ENCODE measurements at places on chromosomes 5 and 9.

GRCh38 chr5:85681871-85682270 is 935.9 kb upstream of the COX7C start:
- DNase-seq, result no peak

GRCh38 chr9:105479846-105480245 is 32.0 kb downstream of the FSD1L start:
- no peak for DNase-seq

GRCh38 chr9:135494791-135495559 is 5.5 kb upstream of the MRPS2 start:
- DNase-seq, result no peak

GRCh38 chr9:132702254-132702653 is 32.0 kb downstream of the GTF3C4 start:
- DNase-seq, result no peak

DNA sequence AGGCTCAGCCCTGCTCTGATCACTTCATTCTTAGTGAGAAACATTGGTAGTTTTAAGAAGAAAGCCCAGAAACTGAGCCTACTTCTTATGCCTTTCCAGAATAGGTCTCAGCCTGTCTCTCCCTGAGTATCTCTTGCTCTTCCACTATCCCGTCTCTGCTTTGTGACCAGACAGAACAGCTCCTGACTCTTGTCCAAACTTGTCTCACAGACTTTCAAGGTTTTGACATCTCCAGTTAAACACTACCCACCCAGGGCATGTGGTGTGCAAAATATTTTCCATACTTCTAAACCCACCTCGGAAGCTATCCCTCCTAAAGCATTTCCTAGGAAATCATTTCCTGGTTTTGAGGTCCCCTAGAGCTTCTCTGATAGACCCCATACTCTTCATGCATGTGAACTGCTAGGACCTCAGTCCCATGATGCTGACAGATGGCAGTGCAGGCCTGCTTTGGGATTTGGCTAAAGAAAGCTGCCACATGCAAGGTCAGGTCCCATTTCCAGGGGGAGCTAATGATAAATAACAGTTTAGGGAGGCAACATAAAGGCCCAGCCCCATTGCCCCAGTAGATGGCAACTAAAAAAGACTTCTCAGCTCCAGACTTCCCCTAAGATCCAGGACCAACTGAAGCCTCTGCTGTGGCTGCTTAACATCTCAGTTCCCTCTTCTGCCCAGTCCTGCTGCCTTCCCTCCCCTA is 211.5 kb downstream of the MED10 start:
- DNase-seq, result no peak

DNA sequence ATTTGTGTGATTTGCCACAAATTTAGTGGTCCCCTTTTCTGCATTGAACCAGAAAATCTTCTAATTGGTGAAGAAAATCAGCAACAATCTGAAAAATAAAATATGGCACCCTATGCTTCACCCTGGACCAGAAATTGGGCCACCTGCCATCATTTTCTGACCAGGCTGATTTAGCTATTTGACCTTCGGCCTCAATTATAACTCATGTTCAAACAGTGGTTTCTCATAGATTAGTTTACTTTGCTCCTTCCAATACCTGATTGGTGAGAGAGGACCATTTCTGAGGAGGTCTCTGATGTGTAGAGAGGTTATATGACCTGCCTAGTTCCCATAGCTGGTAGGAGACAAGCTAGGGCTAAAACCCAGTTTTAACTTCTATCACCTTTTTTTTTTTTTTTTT is 59.0 kb downstream of the PTTG1 start:
- DNase-seq, result no peak

- DNase-seq, result no peak
These were observed 424.7 kb downstream of the RAB3C start for GRCh38 chr5:59007460-59008063.

- no peak for DNase-seq
These were observed 206.4 kb upstream of the EGFLAM start for GRCh38 chr5:38051711-38052511.

DNA sequence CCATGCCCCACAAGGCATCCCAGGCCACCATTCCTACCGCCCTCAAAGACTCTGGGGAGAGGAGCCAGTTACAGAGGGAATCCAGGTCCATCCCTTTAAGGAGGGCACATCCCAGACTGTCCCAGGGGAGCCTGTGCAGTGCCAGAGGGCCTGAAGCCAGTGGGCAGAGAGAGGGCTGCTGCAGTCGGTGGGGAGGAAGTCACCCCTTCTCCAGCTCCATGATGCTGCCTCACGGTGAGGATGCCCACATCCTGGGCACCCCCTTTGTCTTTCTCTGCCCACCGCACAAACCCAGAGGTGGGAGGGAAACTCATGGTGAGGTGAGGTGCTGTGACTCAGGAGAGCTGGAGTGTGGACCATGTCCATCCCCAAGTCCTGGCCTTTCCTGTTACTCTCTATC is 26.2 kb upstream of the ANKRD33B start:
- no peak for DNase-seq

DNA sequence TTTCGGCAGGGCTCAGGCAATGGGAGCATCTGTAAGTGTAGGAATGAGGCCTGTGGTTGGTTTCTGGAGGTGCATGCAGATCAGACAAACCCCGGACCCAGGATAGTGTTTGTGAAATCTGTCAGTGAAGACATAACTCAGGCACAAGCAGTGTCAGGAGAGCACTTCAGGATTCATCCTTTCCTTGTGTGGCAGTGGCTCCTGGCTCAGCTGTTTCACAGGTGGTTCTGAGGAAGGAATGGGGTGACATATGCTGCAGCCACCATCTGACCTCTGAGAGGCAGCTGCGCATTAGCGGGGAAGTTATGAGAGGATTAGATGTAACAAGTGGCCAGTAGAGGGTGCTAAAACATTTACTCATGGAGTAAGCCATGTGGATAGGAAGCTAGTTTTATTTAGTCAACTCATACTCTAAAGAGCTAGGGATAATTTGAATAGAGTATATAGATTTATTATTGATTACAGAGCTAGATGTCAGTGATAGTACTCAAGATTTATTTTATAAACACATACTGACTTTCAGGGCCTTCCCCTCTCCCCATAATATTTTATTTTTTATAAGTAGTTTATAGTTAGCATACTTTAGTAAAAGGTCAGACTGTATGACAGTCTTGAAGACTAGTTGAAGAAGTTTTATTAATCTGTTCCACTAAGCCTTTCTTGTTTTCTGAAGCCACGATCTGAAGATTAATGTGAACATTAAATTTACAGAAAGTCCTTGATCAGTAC is 28.4 kb downstream of the NNT start:
- no peak for DNase-seq

- DNase-seq, result no peak
These were observed 50.8 kb downstream of the KCNN2 start for GRCh38 chr5:114412510-114413171.

GRCh38 chr9:29968831-29969230 is 2395.6 kb upstream of the C9orf72 start:
- no peak for DNase-seq

DNA sequence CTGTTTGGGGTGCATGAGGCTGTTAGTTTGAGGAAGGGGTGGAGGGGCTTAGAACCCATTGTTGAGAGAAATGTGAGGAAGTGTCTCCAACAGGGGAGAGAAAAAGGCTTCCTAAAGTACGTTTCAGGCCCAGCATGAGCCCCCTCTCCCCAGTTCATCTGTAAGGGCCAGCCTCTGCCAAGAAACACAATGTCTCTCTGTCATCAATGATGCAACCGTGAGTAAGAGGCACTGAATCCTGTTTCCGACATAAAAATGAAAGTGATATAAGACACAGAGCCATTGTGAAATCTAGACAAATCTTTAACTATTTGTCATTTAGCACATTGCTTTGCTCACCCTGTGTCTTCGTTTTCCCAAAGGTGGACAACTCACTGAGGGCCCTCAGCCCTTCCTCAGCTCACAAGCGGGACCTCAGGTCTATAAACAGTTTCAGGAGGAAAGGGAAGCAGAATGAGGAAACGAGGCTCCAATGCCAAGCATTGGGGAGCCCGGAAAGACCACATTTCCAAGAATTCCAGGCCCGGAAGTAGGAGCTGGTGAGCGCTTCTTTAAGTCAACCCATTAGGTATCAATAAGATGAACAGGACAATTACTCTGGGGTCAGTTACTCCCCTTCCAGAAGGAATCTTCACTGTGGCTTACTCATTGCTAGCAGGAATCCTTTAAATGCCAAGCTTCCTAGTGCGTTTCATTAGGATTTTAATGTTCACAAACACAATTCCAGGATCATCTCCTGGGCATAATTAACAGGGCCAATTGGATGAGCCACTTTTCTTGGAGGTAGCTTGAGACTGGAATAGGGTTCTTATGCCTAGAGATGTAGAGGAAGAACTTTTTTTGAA is 59.0 kb upstream of the KLF4 start:
- DNase-seq, result no peak

DNA sequence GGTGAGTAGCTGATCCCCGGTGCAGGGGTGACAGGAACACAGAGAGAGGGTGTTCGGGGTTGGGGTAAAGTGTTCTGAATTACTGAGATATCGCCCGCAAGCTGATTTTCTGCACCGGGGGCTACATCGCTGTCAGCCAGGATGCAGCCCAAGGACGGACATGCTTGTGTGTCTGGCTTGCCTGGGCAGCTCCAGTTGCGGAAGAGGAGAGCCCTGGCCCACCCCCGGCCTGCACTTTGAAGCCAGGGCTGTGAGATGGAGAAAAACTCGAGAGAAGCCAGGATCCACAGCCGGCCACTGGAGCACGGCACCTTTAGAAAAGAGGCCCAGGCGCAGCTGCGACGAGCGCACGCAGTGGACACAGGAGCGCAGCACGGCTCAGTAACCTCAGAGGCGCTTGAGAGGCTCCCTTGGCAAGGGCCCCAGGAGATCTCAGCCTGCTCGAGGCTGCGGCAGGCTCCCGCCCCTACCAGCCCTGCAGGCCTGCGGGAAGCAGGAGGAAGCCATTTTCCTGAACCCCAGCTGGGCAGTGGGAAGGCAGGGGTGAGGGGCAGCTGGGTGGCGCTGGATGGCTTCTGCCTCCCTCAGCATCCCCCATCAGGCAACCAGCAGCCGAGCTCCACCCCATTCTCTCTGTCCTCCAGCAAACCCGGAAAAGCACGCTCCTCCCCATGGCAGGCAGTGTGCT is 59.2 kb downstream of the C9orf50 start:
- no peak for DNase-seq

GRCh38 chr5:95256991-95257390 is 27.9 kb downstream of the MCTP1 start:
- no peak for DNase-seq

- no peak for DNase-seq
These were observed 169.3 kb downstream of the INSYN2B start for GRCh38 chr5:169811023-169811422.

GRCh38 chr9:116075191-116075590 is 78.4 kb upstream of the PAPPA start:
- no peak for DNase-seq

DNA sequence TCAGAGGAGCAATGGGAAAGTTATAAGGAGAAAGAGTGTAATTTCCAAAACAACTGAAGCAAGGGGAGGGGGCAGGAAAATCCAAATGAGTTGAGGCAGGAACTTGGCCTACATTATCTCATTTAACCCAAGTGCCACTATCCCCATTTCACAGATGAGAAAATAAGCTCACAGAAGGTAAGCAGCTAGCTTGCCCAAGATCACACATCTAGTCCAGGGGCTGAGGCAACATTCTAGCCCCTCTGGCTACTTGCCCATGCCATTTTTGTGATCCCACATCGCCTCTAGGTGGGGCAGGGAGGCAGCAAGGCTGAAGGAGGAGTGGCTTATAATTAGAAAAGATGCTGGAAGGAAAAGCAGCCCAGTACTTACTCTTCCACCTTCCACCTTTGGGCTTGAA is 2.6 kb upstream of the PSIP1 start:
- no peak for DNase-seq

GRCh38 chr5:148826739-148827070 is 294 bp downstream of the ADRB2 start:
- no peak for DNase-seq
